ENCODE measurements at places on chromosomes 7 and 10.

GRCh38 chr10:124292911-124293615 lies 125.7 kb downstream of the OAT start:
- DNase-seq, result no peak

DNA sequence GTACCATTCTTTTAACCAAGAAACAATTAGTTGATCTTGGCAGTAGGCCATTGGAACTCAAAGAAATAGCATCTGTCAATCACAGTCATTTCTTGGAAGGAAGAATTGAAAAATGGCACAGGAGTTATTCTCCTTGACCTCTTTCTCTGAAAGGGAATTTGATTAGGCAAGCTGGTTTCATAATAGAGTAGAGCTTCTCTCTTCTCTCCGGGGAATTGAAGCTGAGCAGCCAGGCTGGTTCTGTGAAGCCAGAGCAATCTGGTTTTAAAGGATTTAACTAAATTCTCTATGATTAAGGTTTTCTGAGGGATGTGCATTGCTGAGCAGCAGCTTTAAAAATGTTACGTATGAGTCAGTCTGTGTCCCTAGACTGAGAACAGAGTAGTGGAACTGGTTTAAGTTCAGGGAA lies 70.2 kb downstream of the AHCYL2 start:
- DNase-seq, result no peak

- no peak for DNase-seq
Observed at GRCh38 chr7:32116436-32116835, 46.2 kb upstream of the PDE1C start.

DNA sequence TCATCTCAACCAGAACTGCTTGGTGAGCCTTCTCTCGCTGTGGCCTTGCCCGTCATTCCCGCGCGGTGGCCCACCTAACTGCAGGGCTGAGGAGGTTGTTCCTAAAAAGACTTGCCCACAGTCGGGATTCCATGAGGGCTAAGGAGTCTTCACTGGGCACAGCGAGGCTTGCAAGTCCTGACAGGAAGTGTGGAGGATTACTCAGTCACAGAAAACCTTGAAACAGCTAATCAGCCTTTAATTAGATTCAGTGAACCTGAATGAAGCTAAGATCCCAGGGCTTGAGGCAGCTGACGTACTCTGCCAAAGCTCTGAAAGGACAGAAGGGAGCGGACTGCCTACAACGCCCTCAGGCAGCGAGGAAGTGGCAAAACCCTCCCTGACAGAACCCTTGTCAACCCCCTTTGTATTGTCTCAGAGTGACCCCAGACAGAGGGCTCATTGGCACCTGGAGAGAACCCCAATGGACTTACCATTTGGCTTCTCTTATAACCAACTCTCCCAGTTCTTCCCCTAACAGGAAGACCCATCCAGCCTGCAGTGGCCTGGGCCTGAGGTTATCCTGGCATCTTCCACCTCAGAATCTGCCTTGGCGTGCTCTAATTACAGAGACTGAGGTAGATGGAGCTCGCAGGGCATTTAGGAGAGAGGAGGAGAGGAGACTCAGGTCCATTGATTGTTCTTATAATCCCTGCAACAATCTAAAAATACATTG lies 2.5 kb upstream of the LAMB4 start:
- DNase-seq, result no peak

- DNase-seq, result no peak
Observed at GRCh38 chr10:22705527-22705926, 8.9 kb downstream of the PIP4K2A start.

- DNase-seq, result no peak
Observed at GRCh38 chr10:94607111-94607510, 61.5 kb downstream of the HELLS start.

GRCh38 chr10:94353336-94353735 lies 9.4 kb downstream of the NOC3L start:
- no peak for DNase-seq
